ENCODE measurements at places on chromosomes 1 and 21. TPM values are rescaled to one million over a fixed set of nuclear protein-coding genes. Genes with fewer than 3 reads are reported as not detected.

Gene ELAVL4
- not detected for total RNA-seq

Gene GOLT1A
- total RNA-seq, result not detected

Gene DSCAM
- total RNA-seq, result not detected

Gene FCRL1
- not detected for total RNA-seq
